NCI-H187 treated with DMSO at 0.1 percent for 48 hours (cell line): ENCODE measurements at places on chromosomes 12 and 14.

DNA sequence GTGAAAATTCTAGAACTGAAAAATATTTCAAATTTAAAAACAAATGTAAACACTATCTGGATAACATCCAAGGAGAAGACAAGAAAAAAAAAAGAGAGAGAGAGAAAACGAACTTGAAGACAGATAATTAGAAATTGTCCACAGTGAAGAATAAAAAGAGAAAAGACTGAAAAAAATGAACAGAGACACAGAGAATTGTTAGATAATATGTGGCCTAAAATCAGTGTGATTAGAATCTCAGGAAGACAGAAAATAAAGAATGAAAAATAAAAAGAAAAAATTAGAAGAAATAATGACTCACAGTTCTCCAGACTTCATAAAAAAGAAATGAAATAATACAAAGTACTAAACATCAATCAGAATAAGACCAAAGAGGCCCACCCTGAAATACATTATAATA, 1209.3 kb downstream of the FSCB start:
- no peak for DNase-seq

DNA sequence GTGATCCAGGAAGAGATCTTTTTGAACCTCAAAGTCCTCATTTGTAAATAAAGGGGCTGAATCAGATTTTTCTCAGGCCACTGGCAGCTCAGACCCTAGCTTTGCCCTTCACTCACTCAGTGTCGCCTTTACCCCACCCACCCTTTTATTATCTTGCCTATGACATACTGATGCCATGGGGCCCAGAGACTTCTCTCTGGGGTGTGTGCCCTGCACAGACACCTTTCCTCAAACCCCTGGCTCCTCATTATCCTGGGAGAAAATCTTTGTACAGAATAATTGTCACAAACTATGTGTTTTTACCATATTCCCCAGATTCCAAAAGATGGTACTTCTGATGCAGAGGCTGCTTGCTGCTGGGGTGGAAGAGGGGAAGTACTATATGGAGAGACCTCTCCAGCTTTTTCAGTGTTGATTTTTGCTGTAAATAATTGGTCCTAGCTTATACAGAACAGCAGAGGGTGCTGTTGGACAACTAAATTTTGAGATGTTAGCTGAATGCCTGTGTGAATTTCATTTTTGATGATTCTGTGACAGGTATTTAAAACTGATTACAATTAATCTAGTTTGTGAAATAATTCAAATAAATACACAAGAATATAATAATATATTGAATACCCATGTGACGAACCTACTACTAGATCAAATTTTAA, 53.9 kb upstream of the DCD start:
- no peak for DNase-seq

GRCh38 chr12:125284945-125285685, 219.9 kb downstream of the AACS start:
- DNase-seq, result no peak

GRCh38 chr14:51335531-51335930, 95.5 kb downstream of the TMX1 start:
- no peak for DNase-seq
